Adrenal gland (tissue), 19 donors: ENCODE measurements at places on chromosomes 5 and 9. TPM values are rescaled to one million over a fixed set of nuclear protein-coding genes. Genes with fewer than 3 reads are reported as not detected.

DNA sequence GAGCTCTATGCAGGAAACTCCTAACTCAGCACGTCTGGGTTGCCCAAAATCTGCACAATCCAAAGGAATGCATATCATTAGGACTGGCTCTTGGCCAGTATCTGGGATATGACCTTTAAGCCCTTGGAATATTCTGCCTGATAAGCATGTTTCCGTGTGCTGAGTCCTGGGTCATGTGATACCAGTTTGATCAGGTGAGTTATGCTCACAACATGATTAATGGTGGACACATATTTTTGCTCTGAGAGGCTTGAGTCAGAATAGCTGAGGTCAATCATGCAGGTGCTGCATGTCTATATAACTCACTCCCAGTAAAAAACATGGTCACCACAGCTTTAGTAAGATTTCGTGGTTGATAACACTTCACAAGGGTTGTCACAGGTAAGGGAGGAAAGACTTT, 408.8 kb downstream of the YTHDC2 start:
- H3K27ac ChIP-seq = no peak overlapping the region
- no peaks in the 10 kb centered on the region for H3K36me3 ChIP-seq
- no peaks in the 10 kb centered on the region for H3K4me1 ChIP-seq
- no peak for DNase-seq
- no peak overlapping the region for H3K4me3 ChIP-seq

- no peaks in the 10 kb centered on the region for H3K4me1 ChIP-seq
- no peaks in the 10 kb centered on the region for H3K36me3 ChIP-seq
- no peak for DNase-seq
- no peak overlapping the region for H3K4me3 ChIP-seq
- no peak overlapping the region for H3K27ac ChIP-seq
Observed at GRCh38 chr9:95999390-95999789, 123.9 kb downstream of the ERCC6L2 start.

DNA sequence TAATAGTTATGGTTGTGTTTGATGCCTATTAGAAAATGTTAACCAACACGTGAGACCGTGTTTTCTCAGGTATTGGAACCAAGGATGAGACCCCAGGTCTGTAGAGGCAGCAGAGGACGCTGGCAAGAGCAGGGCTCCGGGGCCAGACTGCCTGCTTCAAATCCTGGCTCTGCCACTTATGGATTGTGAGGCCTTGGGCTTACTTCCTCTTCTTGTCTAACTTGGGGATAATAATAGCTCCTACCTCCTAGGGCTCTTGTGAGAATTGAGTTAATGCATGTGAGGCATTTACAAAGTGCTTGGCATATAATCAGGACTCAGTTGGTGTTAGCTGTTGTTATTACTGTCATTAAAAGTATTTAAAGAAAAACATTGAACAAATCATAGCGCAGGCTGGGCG, 85.5 kb upstream of the PITX1 start:
- no peaks in the 10 kb centered on the region for H3K4me1 ChIP-seq
- H3K36me3 ChIP-seq = no peaks in the 10 kb centered on the region
- H3K27me3 ChIP-seq = no peaks in the 10 kb centered on the region
- H3K27ac ChIP-seq = no peak overlapping the region
- DNase-seq = no peak

- DNase-seq = no peak
- H3K4me3 ChIP-seq = no peak overlapping the region
- H3K4me1 ChIP-seq = no peaks in the 10 kb centered on the region
- H3K27me3 ChIP-seq = no peaks in the 10 kb centered on the region
- no peaks in the 10 kb centered on the region for H3K36me3 ChIP-seq
Observed at GRCh38 chr5:105947461-105947860, 1723.3 kb downstream of the EFNA5 start.

DNA sequence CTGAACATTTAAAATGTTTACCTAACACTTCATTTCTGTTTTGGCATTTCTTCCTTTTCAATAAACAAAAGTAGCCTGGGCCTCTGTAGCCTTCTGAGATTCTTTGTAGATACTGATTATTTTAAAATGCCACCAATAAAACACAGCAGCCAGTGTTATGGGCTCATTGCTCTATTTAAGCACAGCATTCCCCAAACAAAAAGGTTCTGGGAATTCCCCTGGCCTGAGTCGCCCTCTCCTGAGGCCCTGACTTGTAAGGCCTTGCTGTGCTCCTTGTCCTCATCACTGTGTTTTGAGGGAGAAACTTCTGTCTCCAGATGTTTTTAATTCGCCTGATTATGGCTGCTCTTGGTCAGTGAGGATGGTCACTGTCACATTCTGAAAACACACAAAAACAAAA, 33.0 kb upstream of the CTXN3 start:
- H3K27ac ChIP-seq = no peak overlapping the region
- no peaks in the 10 kb centered on the region for H3K4me1 ChIP-seq
- no peaks in the 10 kb centered on the region for H3K27me3 ChIP-seq

GRCh38 chr5:127260686-127261085, 29.9 kb upstream of the MEGF10 start:
- no peaks in the 10 kb centered on the region for H3K27me3 ChIP-seq
- H3K4me1 ChIP-seq = no peaks in the 10 kb centered on the region
- no peaks in the 10 kb centered on the region for H3K36me3 ChIP-seq
- H3K4me3 ChIP-seq = no peak overlapping the region
- no peak for DNase-seq
- no peak overlapping the region for H3K27ac ChIP-seq

- H3K4me3 ChIP-seq = no peak overlapping the region
- H3K27me3 ChIP-seq = no peaks in the 10 kb centered on the region
- DNase-seq = no peak
- no peaks in the 10 kb centered on the region for H3K4me1 ChIP-seq
- no peaks in the 10 kb centered on the region for H3K36me3 ChIP-seq
Observed at GRCh38 chr9:75200892-75201470, 112.7 kb downstream of the OSTF1 start.

DNA sequence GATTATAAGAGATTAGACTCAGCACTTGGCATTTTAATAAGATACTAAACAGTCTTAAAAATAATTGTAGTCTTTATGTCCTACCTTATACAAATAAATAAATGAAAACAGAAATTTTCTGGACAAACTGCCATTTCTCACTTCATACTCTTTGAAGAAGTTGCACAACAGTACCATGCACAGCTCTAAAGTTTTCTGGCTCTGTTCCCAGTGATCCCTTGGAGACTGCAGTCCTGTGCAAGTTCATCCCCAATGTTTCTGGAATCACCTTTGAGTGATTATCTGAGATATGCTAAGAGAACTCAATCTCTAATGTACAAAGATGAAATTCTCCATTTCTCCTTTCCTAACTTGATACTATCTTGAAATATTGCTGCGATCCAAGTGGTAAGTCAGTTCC, 330.4 kb upstream of the EDIL3 start:
- no peak overlapping the region for H3K27ac ChIP-seq
- no peak for DNase-seq
- no peaks in the 10 kb centered on the region for H3K36me3 ChIP-seq
- no peaks in the 10 kb centered on the region for H3K4me1 ChIP-seq
- H3K27me3 ChIP-seq = no peaks in the 10 kb centered on the region
- H3K4me3 ChIP-seq = no peak overlapping the region

- H3K27me3 ChIP-seq = no peaks in the 10 kb centered on the region
- no peaks in the 10 kb centered on the region for H3K36me3 ChIP-seq
- no peak for DNase-seq
- H3K27ac ChIP-seq = no peak overlapping the region
- no peak overlapping the region for H3K4me3 ChIP-seq
Observed at GRCh38 chr9:88794100-88794499, 197.2 kb upstream of the S1PR3 start.

DNA sequence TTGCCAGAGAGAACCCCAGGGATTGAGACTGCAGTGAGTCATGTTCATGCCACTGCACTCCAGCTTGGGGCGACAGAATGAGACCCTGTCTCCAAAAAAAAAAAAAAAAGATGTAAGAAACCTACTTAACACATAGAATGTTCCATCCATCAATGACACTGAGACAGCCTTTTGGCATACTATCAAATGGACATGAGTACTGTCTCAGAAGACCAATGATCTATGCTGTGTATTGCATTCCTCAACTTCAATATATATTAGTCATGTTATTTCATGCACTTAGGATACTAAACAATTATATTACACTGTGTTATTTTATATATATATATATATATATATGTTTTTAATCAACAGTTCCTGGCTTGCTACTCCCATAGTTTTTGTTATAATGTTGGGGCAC, 57.1 kb upstream of the ANKH start:
- H3K27me3 ChIP-seq = no peaks in the 10 kb centered on the region
- no peaks in the 10 kb centered on the region for H3K4me1 ChIP-seq
- no peak overlapping the region for H3K27ac ChIP-seq
- no peak for DNase-seq
- H3K4me3 ChIP-seq = no peak overlapping the region

- no peak overlapping the region for H3K27ac ChIP-seq
- H3K4me3 ChIP-seq = no peak overlapping the region
- no peaks in the 10 kb centered on the region for H3K36me3 ChIP-seq
- no peaks in the 10 kb centered on the region for H3K27me3 ChIP-seq
Observed at GRCh38 chr5:128842241-128842640, 123.0 kb upstream of the SLC27A6 start.

GRCh38 chr5:15948190-15948589, 231.4 kb downstream of the MARCHF11 start:
- DNase-seq = no peak
- no peaks in the 10 kb centered on the region for H3K27me3 ChIP-seq
- H3K4me3 ChIP-seq = no peak overlapping the region
- no peak overlapping the region for H3K27ac ChIP-seq
- H3K36me3 ChIP-seq = no peaks in the 10 kb centered on the region

DNA sequence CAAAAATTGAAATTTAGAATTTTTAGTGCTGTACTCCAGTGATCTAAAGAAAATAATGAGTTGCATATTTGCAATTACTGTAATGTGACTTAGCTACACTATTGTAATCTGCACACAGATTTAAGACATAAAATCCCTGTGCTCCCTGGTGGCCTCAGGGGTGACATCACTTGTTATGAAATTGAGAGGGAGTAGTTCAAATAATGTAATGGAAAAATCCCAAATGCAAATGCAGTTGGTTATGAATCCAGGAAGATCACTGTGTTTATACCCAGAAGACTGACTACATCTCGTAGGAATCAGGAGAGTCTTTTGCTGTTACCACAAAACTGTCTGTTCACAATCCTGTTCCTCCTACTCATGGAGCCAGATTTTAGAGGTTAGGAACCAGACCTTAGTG, 178.7 kb upstream of the FBXL17 start:
- H3K36me3 ChIP-seq = no peaks in the 10 kb centered on the region
- no peaks in the 10 kb centered on the region for H3K4me1 ChIP-seq
- H3K27ac ChIP-seq = no peak overlapping the region
- DNase-seq = no peak
- no peaks in the 10 kb centered on the region for H3K27me3 ChIP-seq

TLX3 gene
- not detected for polyA plus RNA-seq

PDLIM4 gene
- 2.8 TPM for polyA plus RNA-seq

PRR7 gene
- polyA plus RNA-seq = not detected

CYSRT1 gene
- not detected for polyA plus RNA-seq

LVRN gene
- polyA plus RNA-seq = 0.29 TPM

HDHD3 gene
- 180 TPM for polyA plus RNA-seq
